ENCODE measurements at places on chromosomes 13 and 19.

DNA sequence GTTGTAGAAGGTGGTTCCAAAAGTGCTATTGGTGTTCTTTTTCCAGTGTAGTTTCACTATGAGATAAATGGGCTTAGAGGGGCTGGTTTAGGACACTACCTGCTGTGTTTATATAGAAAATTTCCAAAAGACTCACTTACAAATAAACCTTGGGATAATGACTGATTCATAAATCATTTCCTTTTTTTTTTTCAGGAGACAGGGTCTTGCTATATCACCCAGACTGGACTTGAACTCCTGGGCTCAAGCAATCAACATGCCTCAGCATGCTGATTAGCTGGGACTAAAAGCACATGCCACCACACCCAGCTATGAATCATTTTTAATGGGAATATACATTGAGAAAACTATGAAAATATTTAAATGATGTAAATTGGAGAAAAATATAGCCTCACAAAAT is 376.6 kb downstream of the PCDH9 start:
- DNase-seq, result no peak

GRCh38 chr19:55005684-55006488 is 32.2 kb downstream of the GP6 start:
- DNase-seq, result no peak

DNA sequence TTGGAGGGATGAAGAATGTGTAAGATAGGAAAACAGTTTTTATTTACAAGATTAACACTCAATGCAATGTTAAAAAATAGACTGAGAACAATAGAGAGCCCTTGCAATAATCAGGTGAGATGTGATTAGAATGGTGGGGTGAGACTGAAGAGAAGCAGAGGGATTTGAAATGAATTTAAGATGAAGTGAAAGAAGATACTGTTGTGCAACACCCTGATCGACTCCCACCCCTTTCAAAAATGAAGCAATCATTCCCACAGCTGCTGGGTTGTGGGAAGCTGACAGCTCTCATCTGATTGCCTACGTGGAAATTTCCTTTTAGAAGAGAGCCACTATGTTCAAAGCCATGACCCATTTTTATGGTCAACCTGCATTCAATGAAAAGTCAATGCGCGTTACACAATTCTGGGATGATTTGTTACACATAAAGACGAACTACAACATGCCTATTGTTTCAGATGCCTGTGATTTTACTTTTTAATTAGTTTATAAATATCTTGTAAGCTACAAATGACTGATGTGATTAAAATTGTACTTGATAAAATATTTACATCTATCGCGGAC is 1374.8 kb downstream of the PCDH9 start:
- DNase-seq, result no peak

DNA sequence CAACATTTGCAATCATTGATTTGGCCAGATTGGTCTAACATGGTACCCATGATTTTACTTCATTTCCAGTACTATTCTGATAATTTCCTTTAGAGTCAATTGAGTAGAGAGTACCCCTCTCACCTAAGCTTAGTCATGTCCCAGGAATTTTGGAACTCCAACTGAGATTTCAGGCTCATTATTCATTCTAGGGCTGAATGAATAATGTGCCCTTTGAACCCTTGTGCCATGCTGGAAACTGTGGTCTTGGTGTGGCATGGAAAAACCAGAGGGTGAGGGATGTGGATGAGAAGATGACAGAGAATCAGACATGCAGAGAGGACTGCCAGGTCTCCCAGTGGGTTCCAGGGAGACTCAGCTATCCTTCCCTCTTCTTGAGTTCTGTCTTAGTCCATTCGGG is 30.2 kb downstream of the ITM2B start:
- DNase-seq, result no peak

- no peak for DNase-seq
Measured at GRCh38 chr19:11205939-11206570, 8.7 kb upstream of the KANK2 start.

GRCh38 chr13:33744589-33745369 is 73.2 kb upstream of the RFC3 start:
- no peak for DNase-seq

GRCh38 chr19:33263325-33264023 is 37.8 kb upstream of the SLC7A10 start:
- DNase-seq, result no peak

- no peak for DNase-seq
Measured at GRCh38 chr13:32022311-32022710, 9.3 kb upstream of the FRY start.

Measured in activated naive CD4-positive, alpha-beta T cell (primary cell).